Nephron progenitor cell (in vitro differentiated cells): ENCODE measurements at places on chromosomes 4 and X.

GRCh38 chr4:152172146-152172545, 363.7 kb downstream of the FBXW7 start:
- DNase-seq: no peak

- no peak for DNase-seq
Measured at GRCh38 chr4:61335241-61335763, 135.2 kb downstream of the ADGRL3 start.

DNA sequence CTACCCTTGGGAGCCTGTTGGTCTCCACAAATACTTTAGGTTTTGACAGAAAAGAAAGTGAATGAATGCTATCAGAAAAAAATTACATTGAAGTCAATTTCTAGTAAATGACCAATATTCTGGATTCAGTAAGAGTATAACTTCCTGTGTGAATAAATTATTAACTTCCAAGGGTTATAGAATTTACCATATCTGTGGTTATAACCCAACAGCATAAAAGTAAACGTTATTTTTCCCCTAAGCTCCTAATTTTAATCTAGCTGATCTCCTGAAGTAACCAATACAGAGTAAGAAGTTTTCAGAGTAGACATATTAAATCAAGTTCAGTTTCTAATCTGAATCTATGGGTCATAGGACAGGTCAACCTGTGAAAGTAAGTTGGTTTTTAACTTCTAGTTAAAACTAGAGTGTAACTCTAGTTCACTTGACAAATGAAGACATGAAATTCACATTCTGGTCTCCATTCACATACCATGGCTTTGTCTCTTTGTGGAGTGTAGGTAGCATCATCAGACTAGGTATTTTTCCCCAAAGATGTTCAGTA, 22.8 kb downstream of the DTHD1 start:
- DNase-seq: no peak

- no peak for DNase-seq
Measured at GRCh38 chr4:168945291-168945690, 64.8 kb downstream of the CBR4 start.

DNA sequence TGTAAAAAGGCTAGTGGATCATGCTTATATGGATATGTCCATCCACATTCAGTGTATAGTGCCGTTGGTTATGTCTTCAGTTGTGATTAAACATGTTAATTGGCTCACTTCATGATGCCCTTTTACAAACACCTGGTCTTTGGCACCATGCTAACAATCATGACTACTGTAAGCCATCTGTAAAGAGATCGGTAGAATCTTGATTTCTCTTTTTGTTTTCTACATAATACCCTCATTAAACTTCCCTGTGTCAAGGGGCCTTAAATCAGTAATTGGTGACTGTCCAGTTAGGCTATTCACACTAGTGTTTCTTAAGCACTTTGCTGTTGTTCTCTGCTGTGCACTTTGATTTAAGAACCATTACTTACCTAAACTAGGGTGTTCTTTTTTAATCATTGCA, 475.2 kb downstream of the RPA4 start:
- DNase-seq: no peak

GRCh38 chrX:23637187-23637586, 30.1 kb upstream of the PRDX4 start:
- no peak for DNase-seq

GRCh38 chrX:23511793-23512192, 155.5 kb upstream of the PRDX4 start:
- no peak for DNase-seq

DNA sequence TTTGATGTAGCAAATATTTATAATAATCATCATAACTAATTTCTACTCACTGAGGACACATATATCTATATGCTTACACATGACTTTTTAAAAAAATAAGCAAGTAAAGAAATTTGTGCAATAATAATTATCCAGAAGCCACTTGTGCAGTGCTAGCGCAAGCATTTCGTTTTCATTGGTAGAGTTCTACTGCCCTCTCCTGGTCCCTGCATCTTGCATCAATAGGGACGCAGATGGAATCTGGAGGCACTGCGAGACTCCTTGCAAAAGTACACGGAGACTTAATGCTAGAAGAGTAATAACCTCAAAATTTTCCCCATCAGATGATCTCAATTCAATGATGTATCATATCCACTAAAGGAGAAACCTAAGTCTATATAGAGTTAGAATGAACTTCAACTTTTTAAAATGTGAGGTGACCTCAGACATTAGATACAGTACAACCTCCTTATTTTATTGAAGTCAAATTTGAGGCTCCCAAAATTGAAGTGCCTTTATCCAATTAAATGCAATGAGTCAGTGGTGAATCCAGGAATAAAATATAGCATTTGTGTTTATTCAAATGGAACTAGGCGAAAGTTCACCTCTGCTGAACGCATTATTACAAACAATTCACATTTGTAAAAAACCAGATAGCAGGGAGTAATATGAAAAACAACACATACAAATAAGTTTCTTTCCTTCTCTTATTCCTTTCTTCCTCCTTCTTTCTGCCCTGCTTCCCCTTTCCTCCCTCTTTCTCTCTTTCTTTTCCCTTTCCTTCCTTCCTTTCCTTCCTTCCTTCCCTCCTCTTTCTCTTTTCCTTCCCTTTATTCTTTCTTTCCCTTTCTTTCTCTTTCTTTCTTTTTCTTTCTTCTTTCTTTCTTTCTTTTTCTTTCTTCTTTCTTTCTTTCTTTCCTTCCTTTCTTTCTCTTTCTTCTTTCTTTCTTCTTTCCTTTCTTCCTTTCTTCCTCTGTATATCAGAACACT, 450.0 kb downstream of the ANKRD50 start:
- DNase-seq: peak; percentile 63

GRCh38 chr4:3339577-3339976, 46.8 kb downstream of the RGS12 start:
- DNase-seq: no peak
